ENCODE measurements at places on chromosomes 16 and 17.

- DNase-seq: no peak
Measured at GRCh38 chr17:80413771-80414507, 1.0 kb upstream of the ENDOV start.

GRCh38 chr17:64216000-64216337, 47.1 kb downstream of the TEX2 start:
- no peak for DNase-seq

GRCh38 chr17:73820686-73821448, 176.6 kb upstream of the SDK2 start:
- DNase-seq: no peak

DNA sequence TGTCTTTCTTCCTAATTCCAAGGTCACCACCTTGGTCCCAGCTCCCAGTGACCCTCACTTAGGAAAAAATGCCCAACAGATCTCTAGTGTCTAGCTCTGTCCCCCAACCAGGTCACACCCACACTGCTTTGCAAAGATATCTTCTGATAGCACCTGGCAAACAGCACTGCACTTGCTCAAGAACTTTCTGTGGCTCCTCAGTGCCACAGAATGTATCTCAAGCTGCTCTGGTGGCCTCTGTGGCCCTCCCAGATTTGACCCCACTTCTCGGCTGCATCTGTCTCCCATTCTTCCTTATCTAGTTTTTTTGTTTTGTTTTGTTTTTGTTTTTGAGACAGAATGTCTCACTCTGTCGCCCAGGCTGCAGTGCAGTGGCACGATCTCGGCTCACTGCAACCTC, 5.0 kb downstream of the ZNF688 start:
- DNase-seq: no peak

DNA sequence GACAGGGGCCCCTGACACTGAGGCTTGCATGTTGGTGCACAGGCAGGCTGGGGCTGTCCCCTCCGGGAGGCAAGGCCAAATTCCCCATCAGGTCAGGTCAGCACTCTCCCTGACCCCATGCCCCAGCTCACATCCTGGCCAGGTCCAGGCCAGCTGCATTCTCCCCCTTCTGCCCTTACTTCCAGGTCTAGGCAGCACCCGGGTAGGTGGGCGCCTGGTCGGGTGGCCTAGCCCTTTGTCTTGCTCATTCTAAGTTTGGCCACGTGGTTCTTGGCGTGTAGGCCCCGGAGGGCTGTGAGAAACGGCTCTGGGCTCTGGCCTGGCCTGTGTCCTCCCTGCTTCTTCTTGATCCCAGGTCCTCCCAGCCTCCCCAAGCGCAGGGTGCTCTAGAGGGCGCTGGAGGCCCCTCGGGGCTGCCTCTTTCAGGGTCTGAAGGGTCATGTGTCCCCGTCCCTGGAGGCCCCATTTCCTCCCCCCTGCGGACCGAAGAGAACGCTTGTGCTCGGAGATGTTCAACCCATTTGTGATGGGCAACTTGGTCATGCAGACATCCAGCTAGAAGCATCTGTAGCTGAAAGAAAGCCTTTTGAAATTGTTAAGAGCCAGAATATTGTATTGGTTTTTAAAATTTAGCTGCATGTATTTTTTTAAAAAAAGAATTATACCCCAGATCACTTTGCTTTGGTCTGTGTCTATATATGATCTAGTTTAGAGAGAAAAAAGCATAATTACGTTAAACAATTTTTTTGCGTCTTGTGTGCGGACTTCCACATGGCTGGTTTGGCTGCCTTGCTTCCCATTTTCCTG, 6.7 kb downstream of the BAHCC1 start:
- no peak for DNase-seq

- DNase-seq: peak; percentile 57
Measured at GRCh38 chr17:80861892-80862291, 129.7 kb upstream of the CHMP6 start.

DNA sequence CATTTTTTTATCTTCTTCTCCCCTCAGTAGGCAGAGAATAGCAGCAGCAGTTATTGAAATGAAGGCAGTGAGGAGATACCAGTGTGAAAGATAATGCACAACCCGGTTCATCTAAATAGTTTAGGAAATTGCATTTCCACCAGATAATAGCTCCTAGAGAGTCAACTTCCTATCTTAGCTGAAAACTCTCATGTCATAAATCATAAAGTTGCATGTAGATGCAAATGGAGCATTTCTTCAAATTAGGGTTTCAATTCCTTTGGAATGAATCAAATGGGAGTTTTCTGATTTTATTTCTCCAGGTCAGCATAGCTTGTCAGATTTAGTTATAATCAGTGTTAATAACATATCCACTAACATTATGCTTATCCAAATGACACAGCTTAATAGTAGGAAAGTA, 335.3 kb downstream of the CNTNAP4 start:
- DNase-seq: no peak

DNA sequence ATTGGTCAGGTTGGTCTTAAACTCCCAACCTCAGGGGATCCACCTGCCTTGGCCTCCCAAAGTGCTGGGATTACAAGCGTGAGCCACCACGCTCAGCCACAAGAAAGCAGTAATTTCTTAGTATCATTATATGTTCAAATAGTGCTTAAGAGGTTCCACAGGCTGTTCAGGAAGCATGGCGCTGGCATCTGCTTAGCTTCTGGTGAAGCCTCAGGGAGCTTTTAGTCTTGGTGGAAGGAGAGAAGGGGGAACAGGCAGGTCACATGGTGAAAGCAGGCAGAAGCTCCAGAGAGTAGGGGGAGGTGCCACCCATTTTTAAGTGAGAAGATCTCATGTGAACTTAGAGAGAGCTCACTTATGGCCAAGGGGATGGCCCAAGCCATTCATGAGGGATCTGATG, 3.7 kb upstream of the SEC14L1 start:
- no peak for DNase-seq

GRCh38 chr16:58510776-58511628, 4.3 kb upstream of the SETD6 start:
- no peak for DNase-seq

- no peak for DNase-seq
Measured at GRCh38 chr16:61829631-61830030, 206.6 kb downstream of the CDH8 start.

DNA sequence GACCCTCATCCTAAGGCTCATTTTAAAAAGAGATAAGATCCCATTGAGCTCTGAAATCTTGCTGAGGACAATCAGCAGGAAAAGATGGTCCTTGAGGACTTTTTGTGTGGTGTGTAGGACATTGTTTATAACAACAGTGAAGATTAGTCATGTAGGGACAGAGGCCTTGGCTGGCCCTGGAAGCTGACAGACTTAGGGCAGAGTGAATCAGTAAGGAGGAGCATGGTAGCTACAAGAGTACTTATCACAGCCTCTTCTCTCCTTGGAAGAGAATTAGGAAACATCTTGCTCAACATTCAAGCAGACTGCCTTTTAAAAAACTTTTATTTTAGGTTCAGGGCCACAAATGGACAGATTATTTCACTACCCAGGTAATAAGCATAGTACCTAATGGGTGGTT, 665.9 kb upstream of the SALL1 start:
- no peak for DNase-seq

DNA sequence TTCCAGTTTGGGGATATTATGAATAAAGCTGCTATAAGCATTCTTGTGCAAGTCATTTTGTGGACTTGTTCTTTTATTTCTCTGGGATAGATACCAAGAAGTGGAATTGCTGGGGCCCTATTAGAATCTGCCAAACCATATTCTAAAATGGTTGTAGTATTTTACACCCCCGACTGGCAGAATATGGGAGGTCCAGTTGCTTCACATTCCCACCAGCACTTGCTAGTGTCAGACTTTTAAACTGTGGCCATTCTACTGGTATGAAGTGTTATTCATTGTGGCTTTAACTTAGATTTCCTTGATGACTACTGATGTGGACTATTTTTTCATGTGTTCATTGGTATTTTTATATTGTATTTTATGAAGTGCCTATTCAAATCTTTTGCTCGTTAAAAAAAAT, 18.1 kb upstream of the NUP93 start:
- no peak for DNase-seq

DNA sequence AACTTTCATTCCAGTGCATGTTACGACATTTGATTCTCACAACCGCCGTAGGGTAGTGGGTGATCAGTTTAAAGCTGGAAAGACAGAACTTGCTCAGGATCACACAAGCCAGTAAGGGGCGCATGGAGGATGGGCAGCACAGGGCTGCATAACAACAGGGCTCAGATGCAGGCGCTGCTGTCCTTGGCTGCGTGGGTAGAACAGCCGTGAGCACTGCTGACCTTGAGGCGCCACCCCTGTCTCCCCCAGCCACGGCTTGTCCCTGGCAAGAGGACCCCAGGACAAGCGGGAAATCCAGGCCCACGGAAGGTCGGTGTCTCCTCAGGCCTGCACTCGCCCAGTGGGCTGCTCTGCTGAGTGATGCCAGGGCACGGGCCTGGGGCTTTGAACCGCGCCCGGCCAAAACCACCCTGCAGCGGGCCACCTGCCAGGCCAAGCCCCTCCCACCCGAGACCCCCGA, 84.7 kb downstream of the LMF1 start:
- DNase-seq: no peak

- no peak for DNase-seq
Measured at GRCh38 chr17:80010283-80010858, 25.3 kb downstream of the TBC1D16 start.

- DNase-seq: no peak
Measured at GRCh38 chr17:42680331-42680808, 1.3 kb downstream of the CCR10 start.

GRCh38 chr16:86314402-86315025, 195.8 kb upstream of the FOXF1 start:
- DNase-seq: no peak

GRCh38 chr17:50593321-50593720, 32.8 kb downstream of the CACNA1G start:
- no peak for DNase-seq

DNA sequence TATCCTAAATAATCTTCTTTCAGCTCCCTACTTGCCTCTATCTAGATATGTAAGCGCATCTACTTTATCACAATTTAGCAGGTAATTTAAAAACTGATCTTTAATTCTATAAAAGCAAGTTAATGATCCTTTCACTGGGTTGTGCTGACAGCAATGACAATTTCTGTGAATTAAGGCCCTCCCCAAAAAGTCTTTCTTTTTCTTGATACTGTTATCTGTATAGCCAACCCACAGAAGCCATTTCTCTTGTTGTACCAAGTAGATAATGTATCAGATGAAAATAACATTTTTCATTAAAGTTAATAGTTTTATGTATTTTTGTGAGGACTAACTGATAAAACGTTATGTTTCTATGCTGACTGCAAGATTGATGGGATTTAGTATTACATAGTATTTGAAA, 3.8 kb downstream of the ZPBP2 start:
- no peak for DNase-seq

DNA sequence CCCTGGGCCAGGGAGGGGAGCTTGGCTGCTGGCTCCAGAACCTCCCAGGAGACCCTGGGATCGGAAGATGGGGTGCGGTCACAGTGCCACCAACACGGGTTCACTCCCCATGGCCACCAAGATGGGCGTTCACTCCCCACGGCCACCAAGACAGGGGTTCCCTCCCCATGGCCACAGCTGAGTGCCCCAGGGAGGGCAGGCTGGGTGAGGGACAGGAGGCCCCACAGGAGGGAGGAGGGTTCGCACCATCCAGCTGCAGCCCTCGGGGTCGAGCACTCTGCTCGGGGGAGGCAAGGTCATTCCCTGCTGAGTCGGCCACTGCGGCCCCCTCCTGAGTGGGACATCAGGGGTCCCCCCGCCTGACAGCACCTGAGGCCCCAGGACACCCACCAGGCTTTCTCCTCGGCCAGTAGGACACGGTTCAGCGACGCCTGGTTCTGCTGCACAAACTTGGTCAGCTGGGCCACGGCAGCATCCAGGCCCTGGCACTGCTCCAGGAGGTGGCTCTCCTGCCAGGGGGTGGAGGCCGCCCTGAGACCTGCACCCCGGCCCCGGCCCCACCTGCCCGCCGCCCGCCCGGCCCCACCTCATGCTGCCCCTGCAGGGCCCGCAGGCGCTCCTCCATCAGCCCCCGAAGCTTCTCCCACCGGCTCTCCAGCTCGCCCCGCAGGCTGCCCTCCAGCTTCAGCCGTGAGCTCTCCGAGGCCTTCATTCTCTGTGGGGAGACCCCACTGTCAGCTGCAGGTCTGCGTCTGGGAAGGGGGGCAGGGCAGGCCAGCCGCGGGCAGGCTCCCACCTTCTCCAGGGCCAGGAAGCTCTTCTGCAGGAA, 5.9 kb downstream of the CCDC154 start:
- DNase-seq: no peak

DNA sequence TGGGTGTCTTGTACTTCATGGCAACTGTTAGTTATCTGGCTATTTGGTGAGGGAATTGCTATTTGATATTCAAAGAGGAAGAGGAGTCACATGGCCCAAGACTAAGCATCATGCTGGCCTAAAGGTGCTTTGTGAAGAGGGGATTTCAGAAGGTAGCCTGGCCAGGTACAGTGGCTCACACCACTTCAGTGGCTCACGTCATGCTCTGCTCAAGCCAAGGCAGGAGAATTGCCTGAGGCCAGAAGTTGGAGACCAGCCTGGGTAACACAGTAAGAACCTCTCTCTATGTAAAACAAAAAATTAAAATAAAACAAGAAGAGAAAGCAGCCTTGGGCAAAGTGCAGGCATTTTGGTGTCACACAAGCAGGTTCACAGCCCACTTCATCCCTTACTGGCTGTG, 6.4 kb upstream of the MT1B start:
- no peak for DNase-seq

Data from stimulated activated CD4-positive, alpha-beta T cell treated with anti-CD3 and anti-CD28 coated beads, Interleukin-12 subunit alpha, Interleukin-12 subunit beta, amount 100 ng/mL, for 4 hours (primary cell).